ENCODE measurements at places on chromosomes 5 and 9.

- no peak for DNase-seq
Measured at GRCh38 chr5:43104057-43104456, 16.7 kb upstream of the ZNF131 start.

- no peak for DNase-seq
Measured at GRCh38 chr9:128575469-128575868, 23.1 kb downstream of the SPTAN1 start.

DNA sequence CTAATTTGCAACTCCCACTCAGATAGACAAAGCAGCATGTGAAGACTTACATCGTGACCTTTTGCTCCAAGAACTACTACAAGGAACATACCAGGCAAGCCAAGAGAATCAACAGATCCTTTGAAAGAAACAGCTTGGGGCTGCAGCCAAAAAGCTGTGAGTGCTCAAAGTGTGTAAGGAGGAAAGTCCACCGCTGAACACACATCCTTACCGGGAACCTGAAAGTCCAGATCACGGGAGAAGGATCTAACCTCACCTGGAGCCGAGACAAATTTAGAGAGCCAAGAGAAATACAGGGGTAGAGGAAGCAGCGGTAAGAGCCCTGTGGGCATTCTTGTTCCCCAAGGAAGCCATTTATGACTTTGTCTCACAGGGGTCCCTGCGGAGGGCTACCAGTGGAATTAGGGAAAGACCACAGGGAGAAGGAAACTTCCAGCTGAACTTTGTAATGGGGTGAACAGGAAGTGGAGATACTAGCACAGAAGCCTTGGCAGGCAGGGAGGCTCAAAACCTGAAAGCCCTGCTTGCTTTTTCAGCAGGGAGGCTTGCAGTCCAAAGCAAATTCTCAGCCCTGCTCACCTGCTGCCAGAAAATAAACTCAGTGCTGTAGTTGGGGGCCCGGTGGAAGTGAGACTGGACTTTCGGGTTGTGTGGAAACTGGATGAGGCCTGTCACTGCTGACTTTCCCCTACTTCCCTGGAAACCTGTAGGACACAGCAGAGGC is 350.2 kb downstream of the DTWD2 start:
- no peak for DNase-seq

DNA sequence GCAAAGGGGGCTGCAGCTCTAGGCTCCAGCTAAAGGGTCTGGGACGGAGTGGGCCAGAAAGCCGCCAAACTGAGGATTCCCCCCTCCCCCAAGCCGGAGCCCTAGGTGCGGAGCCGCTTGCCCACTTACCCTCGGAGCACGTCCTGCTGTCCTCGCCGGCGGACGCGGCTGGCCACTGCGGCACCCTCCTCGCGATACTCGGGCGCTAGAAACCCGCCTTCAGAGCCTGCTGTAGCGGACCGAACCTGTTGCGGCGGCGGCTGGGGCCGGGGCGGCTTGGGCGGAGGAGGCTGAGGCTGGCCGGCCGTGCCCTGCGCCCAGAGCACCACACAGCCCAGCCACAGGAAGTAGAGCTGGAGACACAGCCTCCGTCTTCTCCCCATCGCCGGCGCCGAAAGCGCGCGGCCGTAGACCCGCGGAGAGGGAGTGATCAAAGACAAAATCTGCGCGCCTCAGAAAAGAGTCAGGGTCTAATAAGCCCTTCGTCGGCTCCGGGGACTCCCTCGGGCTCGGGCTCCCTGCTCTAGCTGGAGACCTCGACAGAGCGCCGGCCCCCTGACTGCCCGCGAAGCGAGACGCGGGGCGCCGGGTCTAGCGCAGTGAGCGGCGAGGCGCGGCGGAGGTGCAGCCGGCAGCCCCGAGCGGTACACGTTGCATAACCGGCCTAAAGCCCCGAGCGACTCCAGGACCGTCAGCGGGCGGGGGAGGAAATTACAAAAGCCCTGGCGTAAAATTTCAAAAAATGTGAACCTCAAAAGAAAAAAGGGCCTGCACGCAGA is 635 bp downstream of the FBN2 start:
- peak; percentile 23 for DNase-seq
